ENCODE measurements at places on chromosomes 2 and 18.

DNA sequence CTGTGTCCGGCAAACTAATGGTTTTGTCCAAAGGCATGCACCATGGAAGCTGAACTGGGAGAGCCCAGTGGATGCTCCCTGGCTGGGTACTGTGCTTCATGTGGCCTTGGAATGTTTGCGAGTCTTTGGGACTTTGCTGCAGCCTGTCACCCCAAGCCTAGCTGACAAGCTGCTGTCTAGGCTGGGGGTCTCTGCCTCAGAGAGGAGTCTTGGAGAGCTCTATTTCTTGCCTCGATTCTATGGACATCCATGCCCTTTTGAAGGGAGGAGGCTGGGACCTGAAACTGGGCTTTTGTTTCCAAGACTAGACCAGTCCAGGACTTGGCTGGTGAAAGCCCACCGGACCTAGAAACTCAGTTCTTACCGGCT, 1.7 kb downstream of the MARS2 start:
- DNase-seq = no peak

GRCh38 chr18:46341986-46342525, 237.9 kb downstream of the HAUS1 start:
- DNase-seq = no peak

- DNase-seq = no peak
Measured at GRCh38 chr2:238888781-238889180, 40.9 kb downstream of the TWIST2 start.

- DNase-seq = no peak
Measured at GRCh38 chr18:54263904-54264336, 5.4 kb upstream of the POLI start.

GRCh38 chr2:64283641-64284361, 139.6 kb upstream of the PELI1 start:
- no peak for DNase-seq

- DNase-seq = no peak
Measured at GRCh38 chr2:147829106-147829505, 15.7 kb upstream of the ACVR2A start.

DNA sequence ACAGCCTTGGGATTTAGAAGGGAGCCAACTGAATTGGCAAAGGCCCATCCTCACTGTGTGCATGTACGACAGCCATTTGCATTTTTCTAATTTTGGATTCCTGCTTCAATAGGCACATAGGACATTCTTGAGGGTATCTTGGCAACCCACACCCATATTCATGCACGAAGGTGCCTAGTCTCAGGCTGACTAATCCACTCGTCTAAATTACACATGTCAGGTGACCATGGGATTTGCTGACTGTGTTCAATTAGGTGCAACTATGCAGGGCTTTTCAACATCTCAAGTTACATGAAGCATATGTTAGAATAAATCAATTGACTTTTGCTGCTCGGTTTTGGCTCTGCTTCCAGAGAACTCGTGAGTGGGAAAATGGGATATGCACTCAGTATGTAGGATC, 249.7 kb downstream of the SP3 start:
- no peak for DNase-seq

- no peak for DNase-seq
Measured at GRCh38 chr2:18834341-18834740, 245.0 kb upstream of the NT5C1B start.

GRCh38 chr18:28390022-28390421, 213.1 kb upstream of the CDH2 start:
- DNase-seq = no peak

DNA sequence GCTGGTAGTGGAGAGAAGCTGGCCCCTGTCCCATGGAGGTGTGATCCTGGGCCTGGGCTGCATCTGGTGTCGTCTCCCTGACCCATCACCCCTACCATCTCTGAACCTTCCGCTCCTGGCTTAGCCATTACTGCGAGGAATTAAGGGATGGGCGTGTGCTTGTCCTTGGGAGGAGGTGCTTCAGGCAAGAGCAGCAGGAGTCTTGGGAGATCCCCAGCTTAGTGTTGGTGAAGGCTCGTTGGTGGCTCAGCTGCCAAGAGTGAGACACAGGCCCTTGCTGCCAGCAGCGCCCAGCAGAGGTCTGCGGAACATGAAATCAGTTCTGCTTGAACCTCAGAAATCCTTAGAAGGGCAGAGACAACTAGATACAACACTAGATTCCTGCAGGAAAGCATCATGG, 59.9 kb upstream of the TGFA start:
- DNase-seq = no peak

GRCh38 chr18:6504605-6505497, 90.1 kb upstream of the L3MBTL4 start:
- DNase-seq = no peak

DNA sequence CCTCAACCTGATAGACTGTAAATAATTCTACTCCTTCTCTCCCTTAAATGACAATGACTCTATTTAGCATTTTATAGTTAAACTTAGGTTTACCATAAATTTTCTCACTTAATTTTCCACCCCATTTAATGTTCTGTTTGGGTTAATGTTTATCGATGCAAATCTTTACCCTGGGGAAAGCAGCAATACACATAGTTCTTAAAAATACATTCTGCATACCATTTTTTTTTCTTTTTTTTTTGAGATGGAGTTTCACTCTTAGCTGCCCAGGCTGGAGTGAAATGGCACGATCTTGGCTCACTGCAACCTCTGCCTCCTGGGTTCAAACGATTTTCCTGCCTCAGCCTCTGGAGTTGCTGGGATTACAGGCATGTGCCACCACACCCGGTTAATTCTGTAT, 14.0 kb downstream of the STAM2 start:
- no peak for DNase-seq
